ENCODE measurements at places on chromosomes 6 and 20.
A peak's percentile ranks its signal among the peaks of the same experiment; 100 is the strongest.

GRCh38 chr6:79548304-79548703 lies 11.1 kb upstream of the LCA5 start:
- DNase-seq = no peak

DNA sequence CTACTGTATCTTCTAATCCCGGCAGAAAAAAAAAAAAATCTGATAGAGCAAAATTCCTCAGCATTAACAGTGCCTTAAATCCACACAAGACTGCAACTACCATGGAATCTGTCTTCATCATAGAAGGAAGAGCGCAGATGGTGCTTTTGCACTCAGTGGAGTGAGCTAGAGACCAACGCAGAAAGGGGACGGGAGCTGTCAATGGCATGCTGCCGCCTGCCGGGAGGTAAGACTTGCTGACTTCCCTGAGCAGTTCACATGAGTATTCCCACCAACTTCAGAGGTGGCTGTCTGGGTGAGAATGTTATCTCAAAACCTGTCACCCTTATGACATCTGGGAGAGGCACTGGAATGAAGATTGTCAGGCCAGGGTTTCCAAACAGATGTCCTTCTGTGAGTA lies 35.6 kb downstream of the DZANK1 start:
- no peak for DNase-seq

DNA sequence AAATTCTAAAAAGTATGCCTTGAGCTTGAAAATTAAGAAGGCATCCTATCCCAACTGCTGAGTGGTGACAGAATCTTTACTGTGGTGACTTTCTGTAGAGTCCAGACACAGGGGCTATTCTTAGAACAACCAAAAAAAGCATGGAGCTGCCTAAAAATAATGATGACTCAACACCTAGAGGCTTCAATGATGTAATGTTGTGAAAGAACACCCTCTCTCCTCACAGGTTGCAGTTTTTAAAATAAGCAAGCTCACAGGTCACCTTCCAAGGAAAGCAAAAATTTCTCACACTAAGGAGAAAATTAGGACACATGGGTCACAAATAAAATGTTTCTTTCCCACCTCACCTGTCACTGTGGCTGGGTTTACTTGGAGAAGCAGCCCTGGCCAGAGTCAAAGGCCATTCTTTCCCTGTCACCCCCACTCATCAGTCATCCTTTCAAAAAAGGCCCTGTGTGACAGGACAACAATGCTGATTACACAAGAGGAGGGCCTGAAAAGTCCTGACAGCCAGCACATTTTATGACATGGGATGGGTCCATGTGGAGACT lies 53.5 kb downstream of the RCAN2 start:
- DNase-seq = no peak

GRCh38 chr6:110029144-110029543 lies 51.0 kb downstream of the GPR6 start:
- DNase-seq = no peak

DNA sequence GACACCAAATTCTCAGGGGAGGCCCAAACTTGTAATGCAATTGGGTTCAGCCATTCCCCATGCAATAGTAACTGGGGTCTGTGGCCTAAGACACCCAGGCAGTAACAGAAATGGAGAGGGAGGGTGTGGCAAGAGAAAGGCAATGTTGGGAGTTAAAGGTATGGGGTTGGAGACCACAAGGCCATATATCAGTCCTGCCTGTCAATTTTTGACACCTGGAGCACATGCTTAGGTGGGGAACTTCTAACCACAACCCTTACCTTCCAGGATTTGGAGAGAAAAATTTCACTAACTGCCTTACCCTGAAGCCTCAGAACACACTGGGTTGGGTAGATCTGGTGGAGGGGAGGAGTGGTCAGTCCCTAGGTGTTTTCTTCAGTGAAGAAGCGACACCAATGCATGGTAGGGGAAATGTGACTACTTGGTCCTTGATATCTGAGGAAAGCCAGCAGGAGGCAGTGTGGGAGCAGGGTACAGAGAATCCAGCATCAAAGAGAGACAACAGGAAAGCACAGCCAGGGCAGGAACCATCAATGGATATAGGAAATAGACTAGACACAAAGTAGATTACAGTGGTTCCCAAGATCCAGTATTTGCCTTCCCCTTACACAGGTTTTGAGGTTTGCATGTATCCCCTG lies 6.8 kb upstream of the USP49 start:
- peak; percentile 75 for DNase-seq

- no peak for DNase-seq
Observed at GRCh38 chr20:10939331-10939941, 265.6 kb upstream of the JAG1 start.

GRCh38 chr20:54085910-54086309 lies 15.5 kb upstream of the BCAS1 start:
- no peak for DNase-seq

GRCh38 chr6:14316651-14317386 lies 199.2 kb downstream of the CD83 start:
- peak; percentile 35 for DNase-seq

All from CD4-positive, alpha-beta T cell treated with Interleukin-6 for 4 hours (primary cell).